ENCODE measurements at places on chromosomes 1 and 21. TPM values are rescaled to one million over a fixed set of nuclear protein-coding genes. Genes with fewer than 3 reads are reported as not detected.

GRCh38 chr1:30376054-30376697 is 347.2 kb downstream of the MATN1 start:
- no peaks in the 10 kb centered on the region for H3K36me3 ChIP-seq
- peaks cover 2% of the 10 kb centered on the region for H3K4me1 ChIP-seq
- peaks cover 13% of the 10 kb centered on the region for H3K27me3 ChIP-seq
- H3K27ac ChIP-seq = no peak overlapping the region

DNA sequence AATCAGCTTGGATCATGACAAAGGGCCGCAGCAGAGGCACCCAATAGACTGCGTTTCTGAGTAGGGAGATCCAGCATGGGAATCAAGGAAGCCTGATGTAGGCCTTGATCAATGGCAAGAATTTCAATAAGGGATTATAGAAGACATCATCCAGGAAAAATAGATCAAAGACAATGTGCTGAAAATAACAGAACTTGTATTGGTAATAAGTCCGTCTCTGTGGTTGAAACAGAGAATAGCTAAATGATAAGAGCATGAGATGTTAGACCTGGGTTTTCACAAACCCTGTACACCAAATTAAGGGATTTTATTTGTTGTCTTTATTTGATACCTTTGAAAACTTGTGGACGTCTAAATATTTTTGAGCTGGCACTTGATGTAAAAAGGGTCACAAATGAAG is 228.0 kb upstream of the SGIP1 start:
- peaks cover 22% of the 10 kb centered on the region for H3K4me1 ChIP-seq
- H3K4me3 ChIP-seq = no peak overlapping the region
- H3K27me3 ChIP-seq = no peaks in the 10 kb centered on the region

- H3K27me3 ChIP-seq = no peaks in the 10 kb centered on the region
- DNase-seq = no peak
- no peak overlapping the region for H3K4me3 ChIP-seq
- H3K4me1 ChIP-seq = no peaks in the 10 kb centered on the region
- H3K27ac ChIP-seq = no peak overlapping the region
Measured at GRCh38 chr1:102628109-102628613, 480.2 kb downstream of the COL11A1 start.

The SAMD11 gene
- not detected for total RNA-seq

The FAM167B gene
- total RNA-seq = 0.89 TPM

The CNR2 gene
- total RNA-seq = 0.25 TPM

The GJB4 gene
- total RNA-seq = not detected

The DNAI4 gene
- 1.0 TPM for total RNA-seq

The PDZK1IP1 gene
- total RNA-seq = not detected

The TAF13 gene
- total RNA-seq = 18.5 TPM

Measured in activated CD8-positive, alpha-beta T cell treated with anti-CD3 and anti-CD28 coated beads for 36 hours (primary cell).